GM23248 (cell line): ENCODE measurements at places on chromosomes 2 and 18. TPM values are rescaled to one million over a fixed set of nuclear protein-coding genes. Genes with fewer than 3 reads are reported as not detected.
A peak's percentile ranks its signal among the peaks of the same experiment; 100 is the strongest.

The CCBE1 gene
- total RNA-seq: 11.4 and 16.6 TPM in 2 replicates

The GALNT5 gene
- 114 and 117 TPM in 2 replicates for total RNA-seq

The IL1RN gene
- total RNA-seq: 2.4 TPM in 1 of 2 replicates, not detected in the other

The WDR43 gene
- total RNA-seq: 68.9 and 71.8 TPM in 2 replicates

The KLHL41 gene
- total RNA-seq: 0.11 and 0.13 TPM in 2 replicates

The OSR1 gene
- total RNA-seq: 9.1 and 16.9 TPM in 2 replicates

The SAG gene
- total RNA-seq: not detected in 2 replicates

GRCh38 chr2:64609227-64609941, 44.3 kb downstream of the SERTAD2 start:
- H3K27me3 ChIP-seq: no peaks in the 10 kb centered on the region
- H3K4me3 ChIP-seq: peak overlapping the region; percentile 61
- no peaks in the 10 kb centered on the region for H3K36me3 ChIP-seq
- peaks cover 22% of the 10 kb centered on the region for H3K4me1 ChIP-seq
- H3K27ac ChIP-seq: no peak overlapping the region
- peak; percentile 84 for DNase-seq

DNA sequence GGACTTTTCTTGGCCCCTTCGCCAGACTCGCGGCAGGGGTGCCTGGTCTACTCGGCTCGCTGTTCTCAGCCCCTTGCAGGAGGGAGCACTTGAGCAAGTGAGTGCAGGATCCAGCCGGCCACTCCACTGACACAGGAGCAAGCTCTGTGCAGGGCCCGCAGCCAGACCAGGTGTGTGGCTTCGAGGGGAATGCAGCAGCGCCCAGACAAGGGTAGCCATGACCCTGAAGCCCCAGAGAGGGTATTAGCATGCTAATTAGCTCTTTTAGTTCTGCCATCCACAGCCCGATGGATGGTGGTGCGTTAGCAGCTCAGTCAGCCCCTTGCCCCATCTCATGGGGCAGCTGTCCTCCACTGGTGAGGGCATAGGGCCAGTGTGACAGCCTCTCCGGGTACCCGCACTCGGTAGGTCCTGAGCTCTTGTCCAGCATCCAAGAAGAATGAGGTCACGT, 103.2 kb upstream of the HS6ST1 start:
- H3K36me3 ChIP-seq: no peaks in the 10 kb centered on the region
- H3K4me3 ChIP-seq: peak overlapping the region; percentile 40
- peaks cover 20% of the 10 kb centered on the region for H3K4me1 ChIP-seq
- H3K27me3 ChIP-seq: no peaks in the 10 kb centered on the region
- peak overlapping the region; percentile 87 for H3K27ac ChIP-seq

DNA sequence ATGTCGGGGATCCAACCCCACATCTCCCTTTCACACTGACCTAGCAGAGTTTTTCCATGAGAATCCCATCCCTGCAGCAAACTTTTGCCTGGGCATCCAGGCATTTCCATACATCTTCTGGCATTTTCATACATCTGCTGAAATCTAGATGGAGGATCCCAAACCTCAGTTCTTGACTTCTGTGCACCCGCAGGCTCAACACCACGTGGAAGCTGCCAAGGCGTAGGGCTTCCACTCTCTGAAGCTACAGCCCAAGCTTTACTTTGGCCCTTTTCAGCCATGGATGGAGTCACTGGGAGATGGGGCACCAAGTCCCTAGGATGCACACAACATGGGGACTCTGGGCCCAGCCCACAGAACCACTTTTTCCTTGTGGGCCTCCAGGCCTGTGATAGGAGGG, 32.2 kb upstream of the TEX51 start:
- H3K4me3 ChIP-seq: no peak overlapping the region
- H3K4me1 ChIP-seq: no peaks in the 10 kb centered on the region
- DNase-seq: no peak
- no peaks in the 10 kb centered on the region; the same call in 1 of the 2 replicates for H3K27me3 ChIP-seq

- peak; percentile 10 for DNase-seq
- H3K27me3 ChIP-seq: no peaks in the 10 kb centered on the region
- no peaks in the 10 kb centered on the region for H3K4me1 ChIP-seq
- H3K36me3 ChIP-seq: no peaks in the 10 kb centered on the region
Observed at GRCh38 chr2:168780669-168781071, 21.8 kb upstream of the NOSTRIN start.

DNA sequence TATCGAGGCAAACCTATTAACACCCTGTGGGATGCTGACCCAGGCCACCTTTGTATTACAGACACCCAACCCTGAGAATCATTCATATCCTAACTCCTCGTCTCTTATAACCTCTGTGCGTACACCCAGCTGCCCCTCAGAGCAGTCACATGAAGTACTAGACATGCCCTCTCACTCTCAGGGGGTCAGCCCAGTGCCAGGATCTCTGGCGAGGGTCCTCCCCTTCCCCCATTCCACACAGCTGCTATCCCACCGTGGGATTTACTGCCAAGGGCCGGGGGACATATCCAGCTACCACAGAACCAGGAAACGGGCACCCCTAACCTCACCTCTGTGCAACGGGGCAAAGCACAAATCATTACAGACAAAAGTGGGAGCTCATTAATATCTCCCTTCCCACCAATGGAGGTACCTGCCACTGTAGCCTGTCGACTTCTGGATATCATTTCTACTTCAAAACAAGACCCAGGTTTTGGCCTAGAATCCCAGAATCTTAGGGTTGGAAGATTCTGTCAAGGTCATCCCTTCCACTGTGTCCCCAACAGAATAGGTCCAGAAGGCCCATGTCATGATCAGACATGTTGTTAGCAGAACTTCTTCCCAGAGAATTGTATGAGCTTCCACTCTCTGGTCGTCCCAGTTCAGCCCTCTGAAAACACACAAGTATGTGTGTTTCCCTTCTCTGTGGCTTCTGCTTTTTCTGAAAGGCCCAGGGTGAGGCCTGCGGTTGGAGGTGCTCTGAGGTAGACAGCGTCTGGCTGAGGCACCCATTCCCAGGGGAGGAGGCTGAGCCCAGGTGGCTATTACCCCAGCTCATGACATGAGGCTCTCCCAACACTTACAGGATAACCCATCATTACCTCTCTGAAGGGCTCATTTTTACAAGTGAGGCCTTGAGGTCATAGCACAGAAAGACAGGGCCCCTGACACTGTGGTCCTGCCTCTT, 1.7 kb downstream of the TMBIM1 start:
- peak overlapping the region; percentile 81 for H3K27ac ChIP-seq
- H3K36me3 ChIP-seq: no peaks in the 10 kb centered on the region
- peaks cover 42% of the 10 kb centered on the region for H3K4me1 ChIP-seq
- no peaks in the 10 kb centered on the region for H3K27me3 ChIP-seq

GRCh38 chr2:167686691-167687090, 560.7 kb downstream of the STK39 start:
- no peak for DNase-seq
- H3K4me3 ChIP-seq: no peak overlapping the region
- H3K4me1 ChIP-seq: no peaks in the 10 kb centered on the region
- no peak overlapping the region for H3K27ac ChIP-seq
- H3K27me3 ChIP-seq: no peaks in the 10 kb centered on the region
- H3K36me3 ChIP-seq: no peaks in the 10 kb centered on the region

DNA sequence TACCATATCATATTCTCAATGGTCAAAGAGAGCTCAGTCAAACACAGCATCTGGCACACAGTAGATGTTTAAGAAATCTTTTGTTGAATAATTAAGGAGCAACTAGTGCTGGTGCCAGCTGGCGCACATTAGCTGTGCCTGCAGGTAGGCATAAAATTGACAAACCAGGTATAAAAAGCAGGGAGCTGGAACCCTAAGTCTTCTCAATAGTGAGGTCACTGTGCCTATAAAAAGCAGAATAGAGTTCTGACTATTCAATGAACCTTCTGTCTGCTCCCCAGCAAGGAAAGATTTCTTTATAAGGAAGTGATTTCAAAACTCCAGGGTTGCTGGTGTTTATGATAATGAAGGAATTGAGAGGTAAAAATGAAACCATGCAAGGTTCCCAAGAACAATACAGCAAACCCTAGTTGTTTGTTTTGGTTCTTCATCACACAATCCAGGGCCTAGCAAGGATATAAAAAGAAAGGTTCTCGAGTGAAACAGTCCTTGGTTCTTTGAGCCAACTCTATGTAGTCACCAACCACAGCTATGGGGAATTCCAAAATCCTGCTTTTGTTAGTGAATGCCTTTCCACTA, 76.1 kb downstream of the THADA start:
- peak overlapping the region; percentile 36 for H3K4me3 ChIP-seq
- peaks cover 34% of the 10 kb centered on the region for H3K4me1 ChIP-seq
- H3K36me3 ChIP-seq: no peaks in the 10 kb centered on the region
- DNase-seq: peak; percentile 95

DNA sequence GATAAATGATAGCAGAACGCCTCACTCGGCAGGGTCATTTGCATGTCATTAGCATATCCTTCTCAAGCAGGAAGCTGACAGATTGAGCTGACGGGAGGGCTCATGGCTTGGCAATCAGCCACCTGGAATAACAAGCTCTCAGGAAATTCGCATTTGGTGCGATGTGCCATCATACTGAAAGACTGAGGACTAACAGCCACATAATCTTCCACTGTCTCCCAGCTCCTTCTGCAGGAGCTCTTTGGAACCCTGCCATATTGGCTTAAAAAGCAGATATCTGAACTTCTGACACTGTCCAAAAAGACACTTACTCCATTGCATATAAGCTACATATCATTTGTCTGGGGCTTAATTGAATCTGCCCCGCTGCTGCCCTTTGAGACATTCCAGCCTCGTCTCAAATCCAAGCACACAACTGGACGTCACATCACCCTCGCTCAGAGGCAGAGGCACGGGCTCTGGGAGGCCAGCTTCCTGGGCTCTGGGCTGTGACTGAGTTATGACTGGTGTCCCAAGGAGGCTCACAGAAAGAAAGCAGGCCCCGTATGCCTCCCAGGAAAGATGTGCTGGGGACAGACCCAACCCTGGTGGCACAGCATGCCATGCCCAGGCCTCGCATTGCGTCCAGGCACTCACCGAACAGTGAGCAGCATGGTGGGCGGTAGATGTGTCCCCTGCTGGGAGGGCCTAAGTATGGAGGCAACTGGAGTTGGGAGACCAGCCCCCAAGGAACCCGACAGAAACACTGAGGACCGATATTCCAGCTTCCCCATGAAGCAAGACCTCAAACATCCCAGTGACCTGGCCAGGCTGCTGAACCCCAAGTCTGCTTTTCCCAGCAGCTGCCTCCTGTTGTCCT, 228.0 kb downstream of the ATAD2B start:
- H3K27me3 ChIP-seq: no peaks in the 10 kb centered on the region
- H3K4me1 ChIP-seq: no peaks in the 10 kb centered on the region
- no peak overlapping the region for H3K27ac ChIP-seq
- H3K36me3 ChIP-seq: peaks cover 4% of the 10 kb centered on the region; the same call in 1 of the 2 replicates
- no peak overlapping the region for H3K4me3 ChIP-seq

DNA sequence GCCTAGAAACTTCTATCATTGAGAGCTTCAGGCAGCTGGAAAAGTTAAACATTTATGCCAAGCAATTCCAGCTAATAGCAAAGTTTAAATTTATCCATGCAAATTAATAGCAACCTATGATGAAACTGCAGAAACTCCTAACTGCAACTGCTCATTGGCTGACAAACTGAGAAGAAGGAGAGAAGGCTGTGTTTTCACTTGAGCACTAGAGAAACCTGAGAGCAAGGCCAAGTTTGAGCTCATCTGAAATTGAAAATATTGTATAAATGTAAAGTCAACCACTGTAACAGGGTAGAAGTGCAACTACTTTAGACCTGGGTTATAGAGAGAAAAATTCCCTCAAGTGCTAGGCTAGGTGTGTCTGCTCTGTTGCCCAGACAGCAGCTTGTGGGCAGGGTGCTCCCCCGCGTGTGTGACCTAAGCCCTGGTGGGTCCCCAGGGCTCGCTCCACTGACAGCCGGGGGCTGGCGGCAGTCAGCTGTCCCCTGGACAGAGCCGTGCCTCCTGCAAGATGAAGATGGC, 50.2 kb downstream of the CABYR start:
- H3K27ac ChIP-seq: no peak overlapping the region
- H3K4me1 ChIP-seq: no peaks in the 10 kb centered on the region
- no peaks in the 10 kb centered on the region for H3K36me3 ChIP-seq
- no peak overlapping the region for H3K4me3 ChIP-seq
- DNase-seq: peak; percentile 18

DNA sequence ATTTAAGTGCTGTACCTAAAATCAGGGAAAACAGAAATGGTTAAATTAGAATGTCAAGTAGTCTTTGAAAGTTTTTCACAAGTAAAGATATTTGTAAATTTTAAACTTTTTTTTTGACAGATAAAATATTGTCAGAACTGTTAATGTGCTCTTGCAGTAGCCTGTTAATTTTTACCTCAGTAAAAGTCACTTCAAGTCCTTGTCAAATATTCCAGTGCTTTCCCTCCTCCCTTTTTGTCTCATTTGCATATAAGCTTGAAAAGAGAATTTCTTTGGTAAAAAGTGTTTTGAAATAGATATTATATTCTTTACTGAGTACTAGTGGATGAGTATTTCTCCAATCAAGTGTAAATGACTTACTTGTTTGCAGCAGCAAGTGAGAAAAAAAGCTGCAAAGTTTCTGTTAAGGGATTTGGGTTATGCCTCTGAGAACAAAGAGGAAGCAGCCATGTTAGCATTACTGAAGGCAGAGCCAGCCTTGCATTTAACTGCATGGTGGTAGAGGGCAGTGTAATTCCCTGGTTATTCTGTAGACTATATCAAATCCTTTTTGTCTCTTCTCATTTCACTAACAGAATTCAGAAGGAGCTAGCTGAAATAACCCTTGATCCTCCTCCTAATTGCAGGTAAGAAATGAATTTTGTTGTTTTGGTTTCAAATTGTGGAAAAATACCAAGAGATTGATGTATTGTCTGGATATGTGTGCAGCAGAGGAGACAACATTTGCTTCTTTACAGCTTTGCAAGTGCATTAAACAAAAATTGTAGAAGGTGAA, 3.2 kb downstream of the UBE2E3 start:
- H3K27ac ChIP-seq: peak overlapping the region; percentile 17; the same call in 1 of the 2 replicates
- peaks cover 64% of the 10 kb centered on the region for H3K4me1 ChIP-seq
- DNase-seq: peak; percentile 79
- peak overlapping the region; percentile 95 for H3K4me3 ChIP-seq
